ENCODE measurements at places on chromosomes 2 and 18. TPM values are rescaled to one million over a fixed set of nuclear protein-coding genes. Genes with fewer than 3 reads are reported as not detected.

The REV1 gene
- 7.6 TPM for total RNA-seq

The LONRF2 gene
- not detected for total RNA-seq

The CYP27A1 gene
- total RNA-seq = 2.9 TPM

The LRP2 gene
- total RNA-seq = not detected

The CNTNAP5 gene
- total RNA-seq = not detected

All from cardiac atrium fibroblast (primary cell).